ENCODE measurements at places on chromosomes 7 and 10.

DNA sequence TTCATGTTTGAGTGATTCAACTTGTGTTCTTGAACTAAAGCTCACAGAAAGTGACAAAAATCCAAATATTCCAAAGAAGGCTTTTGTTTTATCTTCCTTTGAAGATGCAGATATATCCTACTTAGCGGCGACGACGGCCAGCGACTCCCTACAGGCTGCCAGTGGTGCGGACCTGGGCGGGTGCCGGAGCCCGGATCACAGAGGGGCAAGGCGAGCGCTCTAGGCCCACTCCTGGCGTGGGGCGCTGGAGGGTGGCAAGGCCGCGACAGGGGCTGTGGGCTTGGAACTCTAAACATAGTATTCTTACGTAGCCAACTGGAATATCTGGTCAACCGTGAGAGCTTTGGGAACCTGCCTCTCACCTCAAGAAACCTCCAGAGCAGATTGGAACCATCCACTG, 914 bp upstream of the GIMAP7 start:
- no peak for DNase-seq

DNA sequence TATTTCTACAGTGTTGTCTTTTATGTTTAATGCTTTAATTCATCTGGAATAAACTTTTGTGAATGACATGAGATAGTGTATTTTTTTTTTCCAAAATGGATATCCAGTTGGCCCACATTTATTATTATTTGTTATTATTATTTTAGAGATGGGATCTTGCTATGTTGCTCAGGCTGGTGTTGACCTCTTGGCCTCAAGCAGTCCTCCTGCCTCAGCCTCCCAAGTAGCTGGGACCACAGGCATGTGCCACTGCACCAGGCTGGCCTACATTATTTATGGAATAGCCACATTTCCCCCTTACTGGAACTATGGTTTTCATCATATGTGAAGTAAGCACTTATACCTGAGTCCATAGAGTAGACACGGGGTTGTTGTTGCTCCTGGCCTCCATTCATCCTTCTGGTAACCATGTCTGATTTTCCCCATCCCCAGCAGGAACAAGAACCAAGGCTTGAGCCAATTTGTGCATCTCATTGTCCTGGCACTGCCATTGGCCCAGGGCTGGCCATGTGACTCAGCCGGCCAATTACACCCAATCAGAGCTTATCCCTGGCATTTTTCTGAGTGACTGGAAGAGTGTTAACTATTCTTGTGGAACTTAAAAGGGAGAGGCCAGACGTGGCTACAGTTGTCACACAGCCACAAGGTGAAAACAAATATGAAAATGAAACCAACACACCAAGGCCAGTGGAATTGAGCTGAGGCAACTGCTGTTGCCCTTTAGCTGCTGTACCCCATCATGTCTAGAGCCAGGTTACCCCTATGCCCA, 23.1 kb downstream of the PRF1 start:
- DNase-seq = no peak

DNA sequence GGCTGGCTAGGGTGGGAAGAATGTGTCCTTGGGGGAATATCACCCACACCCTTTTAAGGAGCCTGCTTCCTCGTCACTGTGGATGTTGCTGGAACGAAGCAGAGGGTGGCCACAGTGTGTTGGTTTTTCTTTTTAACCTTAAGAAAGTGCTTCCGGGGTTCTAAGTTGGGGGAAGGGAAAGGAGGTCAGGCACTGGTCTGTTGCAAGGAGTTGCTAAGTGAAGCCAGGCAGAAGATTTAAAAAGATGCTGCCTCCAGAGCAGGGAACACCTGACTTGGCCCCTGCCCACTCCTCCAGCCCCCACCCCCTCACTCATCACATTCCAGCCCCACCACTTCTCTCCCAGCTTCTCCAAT, 213.1 kb downstream of the EMX2 start:
- no peak for DNase-seq

- DNase-seq = no peak
These were observed 698.7 kb upstream of the IGFBP3 start for GRCh38 chr7:46619723-46620310.

GRCh38 chr7:15977663-15978062, 291.2 kb upstream of the MEOX2 start:
- no peak for DNase-seq

GRCh38 chr10:59550061-59550460, 159.6 kb downstream of the SLC16A9 start:
- no peak for DNase-seq

DNA sequence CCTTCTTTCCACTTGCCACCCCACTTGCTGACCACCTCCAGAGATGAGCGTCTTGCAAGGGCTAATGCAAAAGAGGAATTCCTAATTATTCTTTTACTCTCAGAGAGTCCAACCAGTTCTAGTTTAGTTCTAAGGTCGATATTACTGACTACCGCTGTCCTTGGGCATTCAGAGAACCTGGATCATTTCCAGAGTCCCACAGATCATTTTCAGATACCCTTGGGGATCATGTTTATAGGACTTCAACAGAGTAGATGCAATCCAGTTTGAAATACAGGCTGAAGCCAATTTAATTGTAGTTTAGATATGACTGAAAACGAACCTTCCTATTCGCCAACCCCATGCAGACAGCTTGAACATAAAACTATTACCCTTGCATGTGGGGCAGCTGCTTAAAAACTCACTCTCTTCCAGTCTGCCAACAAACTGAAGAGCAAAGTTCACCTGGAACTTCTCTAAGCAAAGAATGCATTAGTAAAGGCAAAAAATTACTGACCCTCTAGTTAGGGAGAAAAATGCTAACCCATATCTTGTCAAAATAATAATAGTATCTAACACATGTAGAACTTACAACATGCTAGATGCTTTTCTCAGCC, 22.4 kb downstream of the CFAP69 start:
- DNase-seq = no peak

- DNase-seq = no peak
These were observed 173.1 kb downstream of the PTPRN2 start for GRCh38 chr7:158414486-158414961.

DNA sequence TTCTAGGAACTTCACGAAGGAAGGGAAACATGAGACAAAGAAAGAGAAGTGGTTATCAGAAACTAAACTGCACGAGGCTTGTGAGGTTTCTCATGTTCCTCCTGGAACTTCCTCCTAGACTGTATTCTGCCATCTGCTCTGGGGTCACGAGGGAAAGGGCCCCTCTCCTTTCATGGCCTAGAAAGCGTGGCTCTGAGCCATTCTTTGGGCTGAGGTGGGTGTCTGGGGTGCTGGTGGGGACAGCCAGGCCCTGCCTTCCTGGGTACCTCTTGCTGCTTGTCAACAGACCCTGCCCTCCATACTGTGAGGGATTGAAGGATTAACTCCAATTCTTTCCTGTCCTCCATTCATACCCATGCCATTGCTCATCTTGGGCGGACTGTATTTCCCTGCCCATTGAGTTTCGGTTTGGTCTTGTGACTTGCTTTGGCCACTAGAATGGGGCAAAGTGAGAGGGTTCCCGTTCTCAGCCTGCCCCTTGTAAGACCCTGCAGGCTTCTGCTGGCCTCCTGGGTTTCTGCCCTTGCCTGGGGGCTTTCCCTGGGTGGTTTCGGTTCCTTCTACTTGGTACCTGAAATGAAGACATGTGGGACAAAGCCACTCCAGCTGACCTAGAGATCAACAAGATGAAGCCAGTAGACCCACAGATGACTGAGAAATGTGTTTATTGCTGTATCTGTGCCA, 14.9 kb upstream of the GIMAP8 start:
- no peak for DNase-seq

- no peak for DNase-seq
These were observed 53.1 kb upstream of the COBL start for GRCh38 chr7:51369746-51370145.

GRCh38 chr10:12958546-12959110, 42.9 kb downstream of the CCDC3 start:
- DNase-seq = no peak

DNA sequence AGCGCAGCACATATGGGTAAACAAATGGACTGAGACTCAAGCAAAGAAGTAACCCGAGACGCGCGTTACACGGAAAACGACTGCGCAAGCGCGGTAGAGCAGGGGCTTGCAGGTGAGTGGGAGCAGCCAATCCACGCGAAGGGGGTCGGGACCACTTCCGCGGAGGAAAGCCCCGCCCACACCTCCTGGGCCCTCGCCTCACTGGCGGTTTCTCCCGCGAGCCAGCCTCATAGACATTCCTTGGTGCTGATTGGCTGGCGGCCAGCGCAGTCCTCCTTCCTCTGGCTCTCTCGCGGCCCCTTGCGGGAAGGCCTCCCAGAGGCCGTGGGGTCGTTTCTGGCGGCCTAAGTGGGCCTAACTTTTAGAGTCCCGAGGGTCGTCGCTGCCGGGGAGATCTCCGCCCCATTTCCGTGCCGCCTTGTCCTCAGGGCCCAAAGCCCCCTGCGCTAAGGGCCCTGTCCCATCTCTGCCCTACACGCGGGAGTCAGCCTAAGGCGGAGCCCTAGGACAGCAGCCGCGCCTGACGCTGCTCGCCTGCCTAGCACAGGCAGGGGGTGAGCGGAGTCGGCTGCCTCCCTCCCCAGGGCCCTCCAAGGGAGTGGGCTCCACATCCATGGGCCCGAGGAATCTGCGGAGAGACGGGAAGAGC, 9.1 kb upstream of the FXYD4 start:
- DNase-seq = peak; percentile 90

- DNase-seq = no peak
These were observed 123.1 kb downstream of the CLEC2L start for GRCh38 chr7:139646566-139646965.

DNA sequence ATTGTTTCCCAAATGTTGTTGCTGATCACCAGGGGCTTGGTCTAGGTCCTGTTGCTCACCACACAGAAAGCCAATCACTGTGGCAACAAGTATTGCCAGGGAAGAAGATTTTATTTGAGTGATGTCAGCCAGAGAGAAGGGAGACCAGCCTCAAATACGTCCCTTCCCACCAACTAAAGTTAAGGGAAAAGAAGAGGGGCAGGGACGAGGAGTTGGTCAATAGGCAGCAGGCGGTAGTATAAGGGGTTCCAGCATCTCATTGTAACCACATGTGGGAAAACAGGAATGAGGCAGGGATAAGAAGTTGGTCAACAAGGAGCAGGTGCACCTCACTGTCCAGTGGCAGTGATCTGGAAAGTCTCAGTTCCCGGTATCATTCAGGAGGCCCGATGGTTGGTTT, 138.9 kb upstream of the KCNMA1 start:
- DNase-seq = no peak

GRCh38 chr10:43708262-43708661, 59.6 kb upstream of the ZNF32 start:
- no peak for DNase-seq

GRCh38 chr7:16106869-16107268, 314.5 kb downstream of the CRPPA start:
- no peak for DNase-seq
